ENCODE measurements at places on chromosomes 7 and 10.

GRCh38 chr7:110564246-110564645, 526.7 kb upstream of the LRRN3 start:
- DNase-seq, result no peak

- DNase-seq, result no peak
These were observed 1239.6 kb upstream of the SORCS1 start for GRCh38 chr10:108404155-108404554.

DNA sequence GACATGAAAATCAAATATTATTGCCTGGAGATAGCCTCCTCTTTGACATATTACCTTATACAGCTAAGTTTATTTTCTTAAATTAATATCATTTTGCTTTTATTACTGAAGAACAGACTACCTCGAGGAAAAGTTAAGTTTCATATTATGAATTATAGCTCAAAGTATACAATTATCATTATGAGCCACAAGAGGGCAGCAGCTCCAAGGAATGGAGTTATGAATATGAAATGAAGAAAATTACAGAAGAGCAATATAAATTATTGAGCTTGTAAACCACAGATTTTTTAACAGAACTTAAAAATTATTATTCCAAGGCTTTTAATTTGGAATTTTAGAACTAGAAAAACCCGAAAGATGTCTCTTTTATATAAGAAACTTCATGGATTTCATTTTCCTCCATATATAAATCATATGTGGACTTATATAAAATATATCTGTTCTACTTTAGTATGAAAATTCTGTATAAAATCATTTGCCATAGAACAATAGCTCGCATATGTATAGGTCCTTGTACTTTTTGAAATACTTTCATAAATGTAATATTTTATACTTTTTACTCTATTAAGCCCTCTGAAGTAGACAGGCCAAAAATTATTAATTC, 40.1 kb downstream of the IQUB start:
- no peak for DNase-seq

GRCh38 chr10:33196710-33197491, 137.6 kb downstream of the NRP1 start:
- no peak for DNase-seq

GRCh38 chr10:87752566-87752965, 65.5 kb downstream of the ATAD1 start:
- DNase-seq, result no peak

DNA sequence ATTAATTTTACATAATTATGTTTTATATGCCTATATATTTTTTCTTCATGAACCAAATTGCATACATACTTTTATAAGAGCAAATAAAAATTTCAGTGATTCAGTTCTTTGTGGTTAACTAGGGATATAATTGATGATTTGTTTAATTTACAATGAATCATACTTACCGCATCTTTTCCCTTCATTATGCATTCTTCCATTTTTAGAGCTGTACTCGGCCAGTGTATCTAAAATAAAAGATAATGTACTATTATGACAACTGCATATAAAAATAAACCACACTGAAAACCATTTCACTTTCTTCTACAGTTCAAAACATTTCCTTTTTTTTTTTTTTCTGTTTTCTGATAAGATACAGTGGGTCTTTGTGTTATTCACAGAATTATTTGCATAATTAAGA, 179.9 kb downstream of the SEMA3E start:
- no peak for DNase-seq

DNA sequence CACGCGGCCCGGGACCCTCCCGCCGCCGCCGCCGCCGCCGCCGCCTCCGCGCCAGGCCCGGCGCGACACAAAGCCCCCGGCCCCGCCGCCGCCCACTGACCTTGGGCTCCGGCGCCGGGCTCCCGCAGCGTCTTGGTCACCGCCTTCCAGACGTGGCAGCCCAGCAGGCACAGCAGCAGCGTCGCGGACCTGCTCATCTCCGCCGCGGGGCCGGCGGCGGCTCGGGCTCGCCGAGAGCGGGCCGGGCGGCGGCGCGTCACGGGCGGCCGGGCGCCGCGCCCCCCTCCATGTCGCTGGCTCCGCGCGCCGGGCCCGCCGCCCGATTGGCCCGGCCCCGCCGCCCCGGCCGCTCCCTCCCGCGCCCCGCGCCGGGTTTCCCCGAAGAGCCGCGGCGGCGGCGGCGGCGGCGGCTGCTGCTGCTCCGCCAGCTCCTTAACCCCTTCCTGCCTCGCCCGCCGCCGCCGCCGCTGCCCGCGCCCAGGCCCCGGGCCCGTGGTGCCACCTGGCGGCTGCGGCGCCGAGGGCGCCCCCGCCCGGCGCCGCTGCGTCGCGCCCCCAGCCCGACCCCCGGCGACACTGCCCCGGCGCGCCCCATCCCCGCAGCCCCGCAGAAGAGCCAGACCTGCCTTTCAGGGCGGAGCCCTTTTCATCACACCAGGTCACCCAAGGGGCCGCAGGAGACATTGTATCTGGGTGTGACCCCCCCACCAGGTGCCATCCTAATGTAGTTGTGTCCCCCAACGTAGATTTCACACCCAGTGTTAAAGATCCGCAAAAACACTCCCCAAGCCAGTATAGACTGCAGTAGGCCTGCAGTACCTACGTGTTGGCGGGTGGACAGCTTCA, at the start of gene FAM171A1:
Gene FAM171A1 (minus strand): TSS at position 434 of the 846 bp plus-strand sequence. CDS start 237 bp downstream, at position 197.
- DNase-seq, result peak; percentile 69

- DNase-seq, result no peak
These were observed 373 bp downstream of the PAXIP1 start for GRCh38 chr7:155002411-155003091.

DNA sequence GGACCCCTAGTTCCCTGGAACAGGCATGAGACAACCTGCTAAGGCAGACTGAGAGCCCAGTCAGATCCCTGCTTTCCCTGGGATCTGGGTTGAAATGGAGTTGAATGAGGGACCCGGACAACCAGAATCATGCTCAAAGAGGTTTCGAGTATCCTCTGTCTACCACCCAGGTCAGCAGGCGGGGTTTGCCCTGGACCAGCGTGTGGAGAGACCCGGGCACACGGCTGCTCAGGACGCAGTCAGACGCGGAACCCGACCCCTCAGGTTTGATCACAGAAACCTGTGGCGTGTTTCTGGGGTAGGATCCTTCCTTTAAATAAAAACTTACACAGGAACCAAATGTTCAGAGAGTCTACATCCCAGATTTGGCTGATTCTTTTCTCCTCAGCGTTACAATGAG, 330.6 kb downstream of the PTPRN2 start:
- no peak for DNase-seq

- DNase-seq, result peak; percentile 90
These were observed 1.2 kb upstream of the COL1A2 start for GRCh38 chr7:94393246-94394108.

- DNase-seq, result no peak
These were observed 26.6 kb downstream of the APBB1IP start for GRCh38 chr10:26464632-26465280.

DNA sequence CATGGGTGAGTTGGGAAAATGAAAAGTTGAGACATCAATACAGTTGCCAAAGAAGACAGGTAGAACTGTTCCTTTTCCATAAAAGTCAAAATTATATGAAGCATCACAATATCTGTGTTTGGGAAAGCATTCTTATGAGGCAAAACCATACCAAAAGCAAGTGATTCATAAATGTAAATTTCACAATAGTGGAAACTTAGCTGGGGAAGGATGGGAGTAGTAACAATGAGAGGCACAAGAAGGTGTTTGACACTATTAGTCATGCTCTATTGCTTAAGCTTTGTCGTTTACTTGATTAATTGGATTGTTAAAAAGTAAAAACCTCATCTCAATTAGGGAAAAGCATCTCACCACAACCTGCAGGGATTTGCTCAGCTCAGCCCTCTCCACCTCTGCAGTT, 240.2 kb downstream of the C7orf25 start:
- DNase-seq, result no peak

DNA sequence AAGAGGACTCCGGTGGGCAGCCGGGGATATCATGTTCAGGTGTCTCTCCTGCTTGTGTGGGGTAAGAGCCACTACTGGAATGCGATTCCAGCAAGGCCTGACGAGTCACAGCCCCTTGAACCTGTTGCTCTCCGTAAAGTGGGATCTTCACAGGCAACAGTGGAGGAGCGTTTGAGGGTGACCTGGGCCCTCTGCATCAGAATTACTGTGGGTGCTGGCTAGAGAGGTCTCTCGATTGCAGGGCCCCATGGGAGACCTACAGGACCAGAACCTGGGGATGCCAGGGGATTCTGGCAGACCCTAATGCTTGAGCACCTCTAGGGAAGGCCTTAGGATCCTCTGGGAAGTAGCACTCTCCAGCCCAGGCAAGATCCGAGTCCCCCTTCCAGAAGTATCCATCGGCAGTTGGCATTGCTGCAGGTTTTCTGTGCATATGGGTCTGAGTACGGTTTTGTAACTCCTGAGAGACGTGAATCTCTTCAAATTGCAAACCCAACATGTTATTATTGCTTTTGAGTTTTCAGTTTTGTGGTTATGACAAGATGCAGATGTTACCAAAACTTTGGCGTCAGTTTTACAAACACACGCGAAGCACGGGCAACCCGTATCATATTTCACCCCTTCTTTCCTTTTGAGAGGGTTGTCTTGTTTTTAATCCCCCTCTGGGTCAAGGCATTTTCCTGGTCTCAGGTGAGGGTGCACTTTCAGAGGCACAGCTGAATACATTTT, 4.6 kb downstream of the MGMT start:
- DNase-seq, result no peak

DNA sequence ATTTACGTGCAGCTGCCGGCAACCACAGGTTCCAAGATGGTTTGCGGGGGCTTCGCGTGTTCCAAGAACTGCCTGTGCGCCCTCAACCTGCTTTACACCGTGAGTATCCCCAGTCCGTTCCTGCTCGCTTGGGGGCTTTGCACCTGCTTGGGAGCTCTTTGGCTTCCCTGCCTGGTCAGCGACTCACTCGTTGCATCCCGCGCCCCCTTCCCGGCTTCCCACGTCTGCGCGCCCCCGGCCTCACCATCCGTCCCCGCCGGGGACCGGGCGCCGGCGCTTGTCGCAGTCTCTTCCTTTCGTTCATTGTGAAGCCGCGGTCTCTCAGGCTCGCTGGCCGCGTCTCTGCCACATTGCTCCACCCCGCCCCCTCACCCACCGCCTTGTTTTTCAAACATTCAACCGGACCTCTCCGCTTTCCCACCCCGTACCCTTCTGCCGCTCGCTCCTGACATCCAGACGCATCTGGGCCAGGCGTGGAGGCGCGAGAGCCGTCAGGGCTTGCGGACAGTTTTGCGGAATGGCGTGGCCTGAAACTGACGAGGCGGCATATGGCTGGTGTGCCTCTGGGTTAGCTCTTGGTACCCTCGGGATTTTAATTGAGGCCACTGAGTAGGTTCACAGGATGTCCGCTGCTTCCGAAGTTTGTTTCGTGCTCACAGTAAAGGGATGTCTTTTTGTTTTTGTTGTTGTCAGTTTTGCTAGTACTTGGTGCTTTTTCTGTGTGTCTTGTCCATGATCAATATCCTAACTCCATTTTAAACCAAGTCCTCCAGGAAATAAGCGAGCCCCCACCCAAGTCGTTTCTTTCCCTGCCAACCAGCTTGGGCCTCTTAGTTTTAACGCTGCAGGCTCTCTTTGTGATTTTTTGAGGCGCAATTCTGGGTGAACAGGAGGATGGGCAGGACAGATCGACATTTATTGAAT, 639 bp downstream of the TSPAN13 start:
- DNase-seq, result peak; percentile 48

GRCh38 chr7:135799881-135800280, 51.3 kb upstream of the FAM180A start:
- DNase-seq, result no peak

DNA sequence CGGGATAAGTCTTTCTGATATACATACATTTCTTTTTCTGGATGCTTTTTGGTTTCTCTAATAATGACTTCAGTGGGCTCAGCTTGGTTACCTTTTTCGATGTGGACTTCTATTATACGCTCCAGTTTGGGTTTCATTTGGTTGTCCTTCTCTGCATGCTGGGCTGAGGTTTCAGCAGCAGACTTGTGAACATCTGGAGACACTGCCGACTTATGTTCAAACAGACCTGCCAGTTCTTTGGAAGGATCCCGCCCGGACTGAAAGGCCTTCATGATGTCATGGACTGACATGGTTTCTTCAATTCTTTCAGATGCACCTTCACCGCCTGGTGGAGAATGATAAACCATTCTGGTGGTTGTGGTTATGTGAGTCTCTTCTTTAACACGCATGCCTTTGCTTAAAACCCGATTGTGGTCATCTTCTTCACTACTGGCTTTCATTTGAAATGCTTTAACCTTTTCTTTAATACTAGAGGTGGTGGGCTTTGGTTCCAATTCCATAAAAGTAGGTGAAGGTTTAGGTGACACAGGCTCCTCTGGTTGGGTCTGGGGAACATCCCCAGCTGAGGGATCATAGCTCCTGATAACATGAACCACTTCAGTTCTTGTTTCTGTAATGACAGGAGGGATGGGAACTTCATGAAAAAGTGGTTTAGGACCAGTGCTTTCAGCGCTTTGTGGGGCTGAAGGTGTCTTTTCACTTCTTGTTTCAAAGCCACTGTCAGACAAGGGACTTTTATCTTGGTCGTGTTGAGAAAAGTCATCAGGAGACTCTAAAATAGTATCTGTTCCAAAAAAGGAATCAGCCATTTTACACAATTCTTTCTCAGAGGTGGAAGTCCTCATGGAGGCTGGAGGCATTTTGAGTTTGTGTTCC, 167.7 kb upstream of the CCDC6 start:
- no peak for DNase-seq

DNA sequence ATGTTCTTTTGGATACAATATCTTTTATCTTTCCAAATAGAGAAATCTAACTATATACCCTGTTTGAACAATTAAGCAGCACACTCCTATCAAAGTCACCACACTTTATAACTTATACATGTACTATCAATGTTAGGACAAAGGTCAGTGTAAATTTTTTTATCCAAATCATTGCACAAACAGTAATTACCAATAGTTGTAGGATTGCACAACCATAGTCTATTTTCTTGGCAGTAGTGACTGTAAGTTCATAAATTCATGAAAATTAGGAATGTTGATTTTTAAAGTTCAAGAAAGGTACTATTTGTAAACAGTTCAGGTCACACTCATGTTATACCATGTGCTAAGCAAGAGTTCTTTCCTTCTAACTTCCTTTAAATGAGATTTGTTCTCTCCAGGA, 9.3 kb downstream of the WNT2 start:
- no peak for DNase-seq

DNA sequence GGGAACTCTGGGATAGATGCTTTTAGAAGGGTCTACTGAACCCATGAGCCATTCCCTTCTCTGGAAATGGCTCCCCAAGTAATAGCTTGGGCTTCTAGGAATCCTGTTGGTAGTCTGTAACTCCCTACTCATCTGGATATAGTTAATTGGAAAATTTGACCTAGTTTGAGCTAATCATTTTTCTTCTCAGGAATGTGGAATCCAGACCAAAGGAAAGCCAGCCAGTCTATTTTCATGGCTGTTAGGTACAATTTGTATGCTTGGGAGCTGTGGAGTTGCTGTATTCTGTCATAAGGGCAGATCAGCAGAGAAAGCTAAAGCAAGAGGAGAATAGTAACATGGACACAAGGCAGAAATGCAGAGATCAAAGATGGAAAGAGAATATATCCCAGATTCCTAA, 71.6 kb upstream of the C1GALT1 start:
- DNase-seq, result no peak

GRCh38 chr10:35707642-35708425, 65.7 kb upstream of the FZD8 start:
- no peak for DNase-seq

Data from right hindlimb (tissue), 1 donor.